ENCODE measurements at places on chromosomes 2 and 18.

- no peak for DNase-seq
These were observed 84.0 kb downstream of the PTGR3 start for GRCh38 chr18:75124991-75125381.

GRCh38 chr2:143668234-143668633, 539.0 kb downstream of the ARHGAP15 start:
- no peak for DNase-seq

DNA sequence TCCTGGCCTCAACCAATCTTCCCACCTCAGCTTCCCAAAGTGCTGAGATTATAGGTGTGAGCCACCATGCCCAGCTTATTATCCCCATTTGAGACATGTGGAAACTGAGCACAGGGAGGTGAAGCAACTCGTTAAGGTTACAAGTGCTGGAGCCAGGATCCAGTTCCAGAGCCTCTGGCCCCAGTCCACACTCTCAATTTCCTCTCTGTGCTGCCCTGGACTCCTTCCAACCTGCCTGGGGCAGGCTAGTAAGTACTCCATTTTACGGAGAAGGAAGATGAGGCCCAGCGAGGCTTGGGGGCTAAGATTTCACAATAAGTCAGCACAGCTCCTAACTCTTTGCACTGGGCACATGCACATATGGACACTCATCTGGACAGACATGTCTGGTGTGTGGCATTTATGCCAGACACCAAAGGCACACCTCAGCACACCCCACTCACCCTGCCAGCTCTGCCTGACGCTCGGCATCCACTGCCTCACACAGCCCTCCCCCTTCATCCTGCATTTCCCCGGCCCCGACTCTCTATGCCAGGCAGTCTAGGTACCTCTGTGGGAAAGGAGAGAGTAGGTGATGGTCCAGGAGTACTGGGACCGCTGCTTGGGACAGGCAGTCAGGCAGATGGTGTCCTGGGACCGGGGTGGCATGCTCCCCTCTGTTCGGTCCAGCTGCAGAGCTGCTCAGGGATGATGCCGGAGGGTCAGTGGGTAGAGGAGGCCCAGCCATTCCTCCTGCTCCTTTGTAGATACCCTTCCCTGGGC, 20.5 kb downstream of the CFAP65 start:
- no peak for DNase-seq

DNA sequence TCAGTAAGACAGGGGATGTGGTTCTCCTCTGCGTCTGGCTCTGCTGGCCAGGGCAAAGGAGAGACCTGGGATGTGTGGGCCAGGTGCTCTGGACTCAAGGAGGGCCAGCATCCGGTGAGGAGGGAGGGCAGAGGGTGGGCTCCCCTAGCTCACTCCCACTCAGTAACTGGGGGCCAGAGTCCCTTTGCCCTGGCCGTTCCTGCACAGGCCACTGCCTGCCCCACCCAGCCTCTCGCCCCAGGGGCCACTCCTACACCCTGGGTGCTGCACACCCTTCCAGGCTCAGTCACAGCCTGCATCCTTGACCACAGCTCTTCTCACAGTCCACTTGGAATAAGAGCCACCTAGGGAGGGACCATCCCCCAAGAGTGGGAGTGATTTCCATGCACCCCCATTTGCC, 41.0 kb downstream of the SNED1 start:
- no peak for DNase-seq

DNA sequence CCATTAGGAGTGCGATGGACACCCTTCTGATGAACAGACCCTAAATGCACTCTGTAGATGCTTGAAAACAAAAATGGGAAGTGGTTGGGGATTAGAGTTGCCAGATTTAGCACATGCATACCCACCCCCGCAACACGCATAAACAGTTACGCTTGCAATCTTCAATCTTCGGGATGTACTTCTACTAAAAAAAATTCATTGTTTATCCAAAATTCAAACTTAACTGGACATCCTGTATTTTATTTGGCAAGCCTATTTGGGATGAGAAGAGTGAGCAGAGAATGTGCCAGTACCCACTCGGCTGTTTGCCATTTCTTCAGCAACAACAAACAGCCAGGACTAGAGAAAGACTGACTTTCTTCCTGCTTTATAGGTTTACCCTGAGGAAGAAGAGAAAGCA, 18.4 kb downstream of the KIAA2012 start:
- DNase-seq, result peak; percentile 35

- DNase-seq, result peak; percentile 40
These were observed 597 bp downstream of the RNF103 start for GRCh38 chr2:86623043-86623493.

DNA sequence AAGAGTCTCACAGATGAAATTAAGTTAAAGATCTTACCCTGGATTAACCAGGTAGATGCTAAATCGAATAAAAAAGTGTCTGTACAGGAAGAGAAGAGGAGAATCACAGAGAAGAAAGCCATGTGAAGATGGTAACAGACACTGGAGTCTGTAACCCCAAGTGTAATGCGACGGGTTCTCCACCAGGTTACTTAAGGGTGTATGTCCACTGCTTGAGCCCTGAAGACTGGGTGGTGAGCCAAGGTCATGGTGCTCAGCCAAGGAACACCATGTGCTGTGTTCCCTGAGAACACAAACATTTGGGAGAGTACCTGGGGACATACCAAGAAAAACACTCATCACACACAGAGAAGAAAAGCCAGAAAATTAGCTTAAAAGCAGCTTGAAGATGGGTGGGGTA, 8.2 kb upstream of the ACADL start:
- no peak for DNase-seq

DNA sequence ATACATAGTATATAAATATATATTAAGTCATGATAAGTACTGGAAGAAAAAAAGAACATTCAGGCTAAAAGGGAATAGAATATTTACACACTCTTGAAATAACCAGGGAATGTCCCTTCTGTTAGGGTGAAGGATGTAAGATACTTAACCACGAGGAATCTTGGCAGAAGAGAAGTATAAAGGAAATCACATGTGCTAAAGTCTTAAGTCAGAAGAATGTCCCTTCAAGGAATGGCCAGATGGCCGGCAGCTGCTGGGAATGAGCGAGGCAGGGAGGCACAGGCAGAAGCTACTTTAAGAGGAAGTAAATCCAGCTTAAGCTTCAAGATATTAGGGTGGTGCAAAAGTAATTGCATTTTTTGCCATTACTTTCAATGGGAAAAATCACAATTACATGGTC, 5.5 kb downstream of the CCDC102B start:
- DNase-seq, result no peak

DNA sequence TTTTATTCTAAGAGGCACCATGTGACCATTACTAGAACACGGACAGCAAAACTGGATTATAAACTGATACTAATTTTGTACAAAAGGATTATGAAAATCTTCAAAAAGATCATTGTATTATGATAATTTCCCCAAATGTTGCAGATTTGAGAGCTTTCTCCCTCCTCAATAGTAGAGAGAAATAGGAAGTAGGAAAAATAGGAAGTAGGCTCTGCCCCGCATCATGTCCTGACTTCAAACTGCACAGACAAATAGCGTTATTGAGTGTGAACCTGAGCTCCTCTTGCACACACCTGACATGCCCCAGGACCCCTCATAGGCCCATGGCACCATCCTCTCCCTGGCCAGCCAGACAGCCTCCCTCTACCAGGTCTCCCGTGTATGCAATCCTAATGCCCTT, 25.4 kb downstream of the CHRNA1 start:
- no peak for DNase-seq

GRCh38 chr2:160498137-160498536, 4.5 kb upstream of the RBMS1 start:
- no peak for DNase-seq

- DNase-seq, result no peak
These were observed 75.2 kb downstream of the KLHL29 start for GRCh38 chr2:23460228-23460627.

- DNase-seq, result no peak
These were observed 174.8 kb downstream of the HDAC4 start for GRCh38 chr2:239225871-239226561.

DNA sequence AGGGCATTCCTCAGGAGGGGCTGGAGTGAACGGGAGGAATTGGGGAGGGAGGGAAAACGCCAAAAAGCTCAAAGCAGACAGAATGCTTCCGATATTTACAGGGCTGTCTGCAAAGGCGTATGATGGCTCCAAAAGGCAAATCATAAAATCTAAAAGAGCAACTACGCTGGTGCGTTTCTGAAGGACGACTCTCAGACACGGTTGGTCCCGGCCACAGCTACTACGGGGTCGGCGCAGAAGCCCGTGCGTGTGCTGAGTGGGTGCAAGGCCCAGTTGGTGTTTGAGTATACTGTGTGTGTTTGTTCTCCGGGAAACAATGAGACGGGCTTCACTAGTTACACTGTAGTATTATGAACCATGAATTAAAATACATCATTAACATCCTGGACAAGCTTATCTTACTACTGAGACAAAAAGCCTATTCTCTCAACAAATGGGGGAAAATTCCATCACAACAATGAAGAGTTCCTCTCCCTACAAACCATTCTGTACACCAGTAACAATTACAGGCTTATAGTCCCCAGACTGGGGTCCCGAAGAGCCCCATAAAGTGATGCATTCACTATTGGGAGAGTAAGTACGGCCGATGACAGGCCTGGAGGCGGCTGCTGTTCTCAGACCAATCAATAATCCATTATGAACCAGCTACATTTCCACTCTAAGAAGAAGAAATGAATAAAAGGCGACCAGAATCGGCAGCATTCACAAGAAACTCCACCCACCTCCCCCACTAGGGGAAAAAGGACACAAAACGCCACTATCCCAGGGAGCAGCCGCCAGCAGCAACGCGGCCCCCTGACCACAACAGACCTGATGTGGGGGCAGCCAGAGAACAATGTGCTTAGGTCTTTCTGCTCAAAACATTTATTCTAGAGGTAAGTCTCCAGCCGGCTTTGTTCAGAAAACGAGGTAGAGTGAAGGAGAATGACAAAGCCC, 43.4 kb downstream of the ZNF516 start:
- peak; percentile 63 for DNase-seq

GRCh38 chr2:219331560-219332213, 857 bp downstream of the RESP18 start:
- no peak for DNase-seq

DNA sequence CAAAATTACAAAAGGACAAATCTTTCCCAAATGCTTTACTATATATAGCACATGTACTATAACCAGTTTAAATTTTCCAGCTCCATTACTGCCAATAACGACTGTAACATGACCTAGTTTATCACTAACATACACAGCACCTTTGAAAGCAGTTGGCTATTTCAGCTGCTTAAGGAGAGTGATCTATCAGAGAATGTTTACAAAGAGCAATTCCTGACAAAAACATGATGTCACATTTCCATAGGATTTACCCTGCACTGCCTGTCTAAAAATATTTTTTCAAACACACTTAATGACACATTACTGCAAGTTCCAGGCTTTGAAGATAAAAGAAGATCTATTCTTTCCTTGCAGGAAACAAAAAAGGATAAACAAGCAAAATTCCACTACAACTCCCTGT, 40.6 kb downstream of the ZNF516 start:
- no peak for DNase-seq

DNA sequence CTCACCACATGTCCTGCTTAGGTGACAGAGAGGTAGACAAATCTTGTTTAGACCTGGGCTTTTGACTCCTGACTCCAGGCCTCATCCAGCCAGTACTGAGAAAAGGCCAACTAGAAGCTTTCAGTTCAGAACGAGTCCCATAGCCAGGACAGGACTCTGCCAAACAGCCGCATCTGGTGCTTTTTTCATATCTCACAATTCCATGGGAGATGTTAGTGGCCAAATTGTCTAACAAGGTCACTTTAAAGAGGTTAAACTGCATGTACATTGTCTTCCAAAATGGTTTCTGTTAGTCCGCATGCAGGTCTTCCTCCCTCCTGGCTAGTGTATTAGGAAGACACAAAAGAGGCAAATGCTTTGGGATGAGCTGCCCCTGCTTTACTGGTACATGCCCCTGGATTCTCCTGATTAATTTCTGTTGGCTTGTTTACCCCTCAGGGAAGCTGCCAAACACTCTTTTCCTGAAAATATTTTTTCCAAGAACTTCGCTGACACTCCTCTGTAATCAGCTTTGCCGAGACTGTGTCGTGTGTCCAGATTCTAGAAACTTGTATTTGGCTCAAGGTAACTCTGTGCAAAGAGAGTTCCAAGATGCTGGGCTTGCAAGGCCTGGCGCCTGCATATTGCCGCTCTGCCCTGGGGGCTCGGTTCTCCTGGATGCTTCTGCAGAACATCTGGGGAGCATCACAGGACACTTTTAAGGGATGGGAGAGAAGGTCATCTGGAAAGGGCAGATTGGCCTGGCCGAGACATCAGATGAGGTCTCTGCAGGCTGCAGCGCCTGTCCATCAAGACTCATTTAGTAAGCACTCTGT, 209.2 kb upstream of the APCDD1 start:
- DNase-seq, result no peak

- DNase-seq, result no peak
These were observed 54.0 kb upstream of the IMP4 start for GRCh38 chr2:130288467-130289403.

DNA sequence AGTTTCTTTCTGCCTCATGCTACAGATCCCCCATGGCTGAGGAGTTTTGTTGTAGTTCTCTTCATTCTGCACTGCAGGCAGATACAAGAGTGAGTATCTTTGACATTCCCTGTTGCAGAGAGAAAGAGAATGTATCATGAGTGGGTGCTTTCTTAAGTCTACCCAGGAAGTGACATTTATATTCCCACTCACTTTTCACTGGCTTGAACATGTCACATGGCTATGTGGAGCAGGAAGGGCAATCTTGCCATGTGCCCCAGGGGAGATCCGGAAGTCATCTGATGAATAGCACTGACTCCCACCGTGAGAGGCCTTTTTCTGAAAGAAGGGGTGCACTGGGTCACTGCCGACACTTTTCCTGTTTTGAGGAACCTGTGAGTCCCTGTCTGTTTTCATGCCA, 66.4 kb upstream of the BOD1L2 start:
- no peak for DNase-seq

- DNase-seq, result no peak
These were observed 1899.8 kb upstream of the PIK3C3 start for GRCh38 chr18:40055262-40055661.

GRCh38 chr2:1591978-1592907, 152.1 kb downstream of the PXDN start:
- peak; percentile 48 for DNase-seq

DNA sequence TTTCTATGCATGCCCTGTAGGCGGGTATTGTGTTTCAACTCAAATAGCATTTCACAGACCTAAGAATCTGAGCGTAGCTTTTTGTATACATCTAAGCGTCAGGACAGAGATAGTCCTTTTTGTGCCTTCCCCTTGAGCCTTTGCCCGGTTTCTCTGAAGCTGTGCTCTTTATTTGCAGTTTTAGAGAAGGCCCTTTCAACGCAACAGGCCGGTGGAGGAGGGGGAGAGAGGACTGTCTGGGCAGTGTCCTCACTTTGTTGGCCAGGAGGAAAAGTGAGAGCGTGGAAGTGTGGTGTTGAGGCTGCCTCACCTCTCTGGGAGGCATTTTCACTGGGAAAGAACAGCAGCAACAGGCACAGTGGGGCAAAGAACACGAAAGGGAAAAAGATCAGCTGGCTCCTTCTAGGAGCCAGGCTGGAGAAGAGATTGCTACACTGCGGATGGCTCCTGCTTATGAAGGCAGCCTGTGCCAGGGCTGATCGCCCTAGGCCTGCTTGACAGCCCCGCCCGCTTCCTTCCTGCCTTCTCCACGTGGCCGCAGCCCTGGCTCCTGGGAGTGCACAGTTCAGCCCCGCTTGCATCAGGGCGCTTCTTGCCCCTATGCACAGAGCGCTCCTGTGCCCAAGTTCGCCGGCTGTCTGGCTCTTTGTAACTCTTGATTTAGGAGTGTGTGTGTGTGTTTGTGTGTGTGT, 195.6 kb upstream of the POU3F3 start:
- peak; percentile 74 for DNase-seq

GRCh38 chr2:148021886-148022285, 995 bp downstream of the MBD5 start:
- DNase-seq, result no peak

GRCh38 chr2:173181982-173182381, 106.3 kb downstream of the MAP3K20 start:
- DNase-seq, result no peak

Data from Ammon's horn (tissue), 1 donor.